ENCODE measurements at places on chromosomes 6 and 20. TPM values are rescaled to one million over a fixed set of nuclear protein-coding genes. Genes with fewer than 3 reads are reported as not detected.

GRCh38 chr6:147285087-147285855, 81.1 kb downstream of the STXBP5 start:
- no peak for DNase-seq
- no peak overlapping the region for H3K4me3 ChIP-seq
- peaks cover 26% of the 10 kb centered on the region for H3K36me3 ChIP-seq
- peaks cover 33% of the 10 kb centered on the region for H3K4me1 ChIP-seq
- H3K27ac ChIP-seq = no peak overlapping the region

NKAIN4 gene
- not detected for total RNA-seq

GRCh38 chr6:89252907-89253306, 35.7 kb upstream of the GABRR1 start:
- H3K27ac ChIP-seq = no peak overlapping the region
- peaks cover 5% of the 10 kb centered on the region for H3K27me3 ChIP-seq
- H3K4me1 ChIP-seq = no peaks in the 10 kb centered on the region
- H3K36me3 ChIP-seq = no peaks in the 10 kb centered on the region
- no peak for DNase-seq

- no peak overlapping the region for H3K27ac ChIP-seq
- peaks cover 36% of the 10 kb centered on the region for H3K4me1 ChIP-seq
- peaks cover 23% of the 10 kb centered on the region for H3K36me3 ChIP-seq
- H3K4me3 ChIP-seq = no peak overlapping the region
- no peak for DNase-seq
These were observed 4.0 kb downstream of the FUCA2 start for GRCh38 chr6:143507358-143508145.

ASCC3 gene
- total RNA-seq = 42.4 TPM

DNA sequence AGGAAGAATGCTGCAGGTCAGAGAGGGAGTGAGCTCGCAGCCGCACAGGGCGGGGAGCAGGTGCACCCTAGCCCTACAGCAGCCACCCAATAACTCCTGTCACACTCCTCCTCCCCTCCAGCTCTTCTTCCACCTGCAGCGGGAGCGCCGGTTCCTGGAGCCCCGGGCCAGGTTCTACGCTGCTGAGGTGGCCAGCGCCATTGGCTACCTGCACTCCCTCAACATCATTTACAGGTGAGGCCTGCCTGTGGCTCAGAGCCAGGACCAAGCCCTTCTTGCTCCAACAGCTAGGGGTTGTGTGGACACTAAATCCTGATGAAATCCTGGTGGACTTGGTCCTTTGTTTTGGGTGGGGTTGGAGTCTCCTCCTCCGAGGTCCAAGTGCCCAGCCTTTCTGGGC, 11.7 kb downstream of the SGK2 start:
- no peaks in the 10 kb centered on the region for H3K27me3 ChIP-seq
- no peak overlapping the region for H3K4me3 ChIP-seq
- no peak for DNase-seq
- no peak overlapping the region for H3K27ac ChIP-seq

- no peak overlapping the region for H3K27ac ChIP-seq
- no peak for DNase-seq
- H3K4me3 ChIP-seq = no peak overlapping the region
- no peaks in the 10 kb centered on the region for H3K4me1 ChIP-seq
- H3K27me3 ChIP-seq = peaks cover 3% of the 10 kb centered on the region
These were observed 353.1 kb downstream of the LAMA2 start for GRCh38 chr6:129236001-129236517.

NKX2-4 gene
- not detected for total RNA-seq

Data from activated CD4-positive, alpha-beta memory T cell treated with anti-CD3 and anti-CD28 coated beads, Interleukin-2, amount 10 ng/mL, durations not matched to agents 7 days and 5 days (primary cell).